ENCODE measurements at places on chromosomes 2 and 18. TPM values are rescaled to one million over a fixed set of nuclear protein-coding genes. Genes with fewer than 3 reads are reported as not detected.
A peak's percentile ranks its signal among the peaks of the same experiment; 100 is the strongest.

- no peak overlapping the region for H3K27ac ChIP-seq
- no peak for DNase-seq
- no peak overlapping the region for H3K4me3 ChIP-seq
- no peaks in the 10 kb centered on the region for H3K36me3 ChIP-seq
- no peaks in the 10 kb centered on the region for H3K4me1 ChIP-seq
- H3K27me3 ChIP-seq: no peaks in the 10 kb centered on the region
These were observed 376.2 kb upstream of the MEIS1 start for GRCh38 chr2:66058675-66059074.

DNA sequence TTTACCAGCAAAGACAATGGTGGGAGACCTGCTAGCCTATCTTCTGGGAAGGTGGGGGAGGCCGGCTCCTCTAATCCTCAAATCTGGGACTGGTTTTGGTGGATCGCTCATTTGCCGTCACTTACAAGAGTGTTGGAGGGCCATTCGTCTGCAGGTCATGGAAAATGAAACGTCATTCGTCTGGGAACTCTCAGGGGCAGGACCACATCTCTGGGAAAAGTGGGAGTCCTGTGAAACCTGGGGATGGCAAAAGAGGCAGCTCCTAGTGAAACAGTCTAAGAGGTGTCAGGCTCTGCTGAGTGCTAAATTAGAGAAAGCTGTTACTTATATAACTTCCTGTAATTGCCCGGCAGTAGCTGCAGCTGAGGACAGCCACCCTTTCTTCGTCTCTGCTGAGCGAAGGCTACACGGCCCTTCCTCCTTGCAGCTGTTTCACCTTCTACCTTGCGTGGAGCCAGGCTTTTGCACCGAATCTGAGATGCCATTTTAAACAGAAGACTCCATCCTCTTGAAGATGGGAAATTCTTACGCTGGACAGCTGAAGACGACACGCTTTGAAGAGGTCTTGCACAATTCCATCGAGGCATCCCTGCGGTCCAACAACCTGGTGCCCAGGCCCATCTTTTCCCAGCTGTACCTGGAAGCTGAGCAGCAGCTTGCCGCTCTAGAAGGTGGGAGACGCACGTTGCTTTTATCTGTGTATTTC lies 22.4 kb downstream of the GREB1 start:
- H3K4me3 ChIP-seq: no peak overlapping the region
- H3K27me3 ChIP-seq: no peaks in the 10 kb centered on the region
- H3K4me1 ChIP-seq: no peaks in the 10 kb centered on the region
- DNase-seq: no peak
- no peak overlapping the region for H3K27ac ChIP-seq
- H3K36me3 ChIP-seq: no peaks in the 10 kb centered on the region

- no peaks in the 10 kb centered on the region for H3K36me3 ChIP-seq
- no peaks in the 10 kb centered on the region for H3K4me1 ChIP-seq
- no peak overlapping the region for H3K27ac ChIP-seq
- H3K27me3 ChIP-seq: no peaks in the 10 kb centered on the region
- no peak overlapping the region for H3K4me3 ChIP-seq
These were observed 9.0 kb downstream of the DTNB start for GRCh38 chr2:25664183-25664964.

GRCh38 chr2:43238176-43238575 lies 11.8 kb upstream of the ZFP36L2 start:
- H3K4me3 ChIP-seq: no peak overlapping the region
- DNase-seq: no peak
- no peak overlapping the region for H3K27ac ChIP-seq

DNA sequence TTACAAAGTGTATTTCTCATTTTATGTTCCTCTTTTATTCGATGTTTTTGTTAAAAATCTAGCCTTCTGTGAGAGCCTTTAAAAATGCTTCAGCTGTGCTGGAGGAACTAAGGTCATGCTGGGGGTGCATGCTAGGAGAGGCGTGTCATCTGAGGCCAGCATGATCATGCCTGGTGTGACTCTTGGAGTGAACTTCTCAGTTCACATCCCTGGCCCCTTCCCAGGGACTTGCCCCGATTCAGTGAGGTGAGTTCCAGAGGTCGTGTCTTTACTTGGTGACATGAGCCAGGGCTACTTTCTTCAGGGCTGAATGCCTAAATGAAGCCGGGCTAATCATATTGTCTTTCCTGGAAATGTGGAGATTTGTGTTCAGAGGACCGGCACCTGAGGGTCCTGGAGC lies 264.9 kb downstream of the MREG start:
- no peak for DNase-seq
- H3K4me3 ChIP-seq: no peak overlapping the region
- peaks cover 34% of the 10 kb centered on the region for H3K4me1 ChIP-seq
- no peaks in the 10 kb centered on the region for H3K27me3 ChIP-seq
- H3K27ac ChIP-seq: peak overlapping the region; percentile 72

Gene POLR1A
- 34.7 TPM for total RNA-seq

Gene VWC2L
- total RNA-seq: not detected
